ENCODE measurements at places on chromosomes 12 and 14. TPM values are rescaled to one million over a fixed set of nuclear protein-coding genes. Genes with fewer than 3 reads are reported as not detected.

The GPR65 gene
- 11.4 TPM for total RNA-seq

The SDR39U1 gene
- 145 TPM for total RNA-seq

The AMDHD1 gene
- total RNA-seq = 2.0 TPM

The DIO2 gene
- total RNA-seq = not detected

The FOXG1 gene
- total RNA-seq = not detected

The AKAP3 gene
- total RNA-seq = 8.9 TPM

The C14orf39 gene
- total RNA-seq = not detected

The PTPRQ gene
- total RNA-seq = not detected

The SLC6A13 gene
- 3.1 TPM for total RNA-seq

The SLC8A3 gene
- total RNA-seq = not detected

The ZBTB1 gene
- total RNA-seq = 88.9 TPM

The DRAM1 gene
- 3.3 TPM for total RNA-seq

The ANO6 gene
- total RNA-seq = 17.5 TPM

The BHLHE41 gene
- total RNA-seq = 0.44 TPM

The GPRC5A gene
- not detected for total RNA-seq

The IAPP gene
- not detected for total RNA-seq

The SDR9C7 gene
- total RNA-seq = not detected

The SLC38A4 gene
- total RNA-seq = not detected

The RIMKLB gene
- 33.1 TPM for total RNA-seq

The FAIM2 gene
- total RNA-seq = not detected

Data from naive thymus-derived CD8-positive, alpha-beta T cell (primary cell).